ENCODE measurements at places on chromosomes 12 and 14.

GRCh38 chr12:107282628-107283027, 189.3 kb upstream of the CRY1 start:
- no peak for DNase-seq

DNA sequence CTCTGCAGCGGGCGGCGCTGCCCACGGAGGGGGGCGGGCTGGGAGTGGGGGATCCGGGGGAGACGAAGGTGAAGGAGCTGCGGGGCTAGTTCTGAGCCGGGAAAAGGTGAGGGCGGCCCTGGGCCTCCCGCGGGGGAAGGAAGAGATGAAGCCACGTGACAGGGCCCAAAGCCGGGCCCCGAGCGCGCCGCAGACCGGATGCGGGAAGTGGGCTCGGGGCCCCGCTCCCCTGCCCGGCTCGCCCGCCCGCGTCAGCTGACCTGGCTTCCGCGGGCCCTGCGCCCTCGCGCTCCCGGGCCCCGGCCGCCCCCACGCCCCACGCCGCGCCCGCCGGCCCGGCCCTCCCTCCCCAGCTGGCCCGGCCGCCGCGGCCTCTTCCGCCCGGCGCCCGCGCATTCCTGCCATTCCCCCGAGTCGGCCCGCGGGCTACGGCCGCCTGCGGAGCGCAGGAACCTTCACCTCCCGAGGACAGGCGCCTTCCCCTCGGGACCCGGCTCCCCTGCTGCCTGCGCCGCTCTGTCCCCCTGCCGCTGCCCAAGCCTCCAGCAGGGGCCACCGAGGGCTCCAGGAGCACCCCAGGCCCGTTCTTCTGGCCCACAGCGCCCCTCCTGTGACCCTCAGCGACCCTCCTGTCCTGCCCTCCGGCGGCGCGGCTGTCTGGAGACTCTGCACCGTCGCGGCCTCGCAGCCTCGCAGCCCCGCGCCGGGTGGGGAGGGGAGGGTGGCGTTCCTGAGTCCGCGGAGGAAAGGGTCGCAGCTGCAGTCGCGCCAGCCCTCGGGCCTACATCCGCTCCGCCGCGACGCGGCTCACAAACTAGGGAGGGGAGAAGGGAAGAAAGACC, 20.4 kb downstream of the NINJ2 start:
- peak; percentile 41 for DNase-seq

- DNase-seq: no peak
These were observed 1.6 kb downstream of the ACVR1B start for GRCh38 chr12:51953089-51953488.

DNA sequence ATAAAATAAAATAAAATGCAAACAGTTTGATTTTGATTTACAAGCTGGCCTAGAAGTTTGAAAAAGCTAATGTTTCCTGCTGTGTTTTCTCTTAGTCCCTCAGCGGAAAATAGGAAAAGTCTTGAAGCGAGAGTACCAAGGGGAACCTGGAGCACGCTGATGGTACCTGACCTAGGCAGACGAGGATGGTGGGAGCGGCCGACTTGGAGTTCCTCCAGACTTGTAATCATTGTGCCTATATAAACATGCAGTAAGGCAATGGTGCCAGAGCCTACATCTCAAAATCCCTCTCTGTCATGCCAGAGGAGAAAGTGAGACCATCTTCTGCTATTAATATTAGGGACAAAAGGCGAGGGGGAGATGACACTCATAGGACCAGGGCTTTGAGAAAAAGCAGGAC, 371.7 kb downstream of the TMEM132D start:
- DNase-seq: no peak

DNA sequence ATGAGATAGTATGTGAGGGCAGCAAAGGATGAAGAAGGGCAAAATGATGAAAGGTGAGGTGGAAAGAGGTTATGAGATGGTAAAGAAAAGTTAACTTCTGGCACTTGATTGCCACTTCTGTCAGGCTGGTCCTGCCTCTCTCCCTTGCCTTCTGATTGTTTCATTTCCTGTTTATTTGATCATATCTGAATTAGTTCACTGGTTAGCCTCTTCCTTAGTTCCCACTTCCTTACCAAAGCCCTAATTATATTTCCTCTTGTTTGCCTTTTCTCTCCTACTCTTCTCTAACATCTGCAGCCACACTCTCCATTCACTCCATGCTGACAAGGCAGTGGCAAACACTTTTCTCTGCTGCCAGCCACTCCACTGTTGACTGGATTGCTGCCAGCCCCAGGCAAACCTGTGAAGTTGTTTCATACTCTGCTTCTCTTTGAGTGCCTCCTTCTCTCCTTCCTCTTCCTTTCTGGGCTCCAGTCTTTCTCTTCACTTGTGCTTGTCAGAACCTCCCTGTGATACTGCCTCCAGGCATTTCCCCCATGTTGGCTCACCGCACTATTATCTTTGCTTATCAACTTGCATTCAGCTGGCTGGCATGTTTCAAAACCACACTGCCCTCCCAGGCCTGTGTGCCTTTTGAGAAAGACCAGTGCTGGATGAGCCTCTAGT, 8.1 kb downstream of the PNP start:
- no peak for DNase-seq

DNA sequence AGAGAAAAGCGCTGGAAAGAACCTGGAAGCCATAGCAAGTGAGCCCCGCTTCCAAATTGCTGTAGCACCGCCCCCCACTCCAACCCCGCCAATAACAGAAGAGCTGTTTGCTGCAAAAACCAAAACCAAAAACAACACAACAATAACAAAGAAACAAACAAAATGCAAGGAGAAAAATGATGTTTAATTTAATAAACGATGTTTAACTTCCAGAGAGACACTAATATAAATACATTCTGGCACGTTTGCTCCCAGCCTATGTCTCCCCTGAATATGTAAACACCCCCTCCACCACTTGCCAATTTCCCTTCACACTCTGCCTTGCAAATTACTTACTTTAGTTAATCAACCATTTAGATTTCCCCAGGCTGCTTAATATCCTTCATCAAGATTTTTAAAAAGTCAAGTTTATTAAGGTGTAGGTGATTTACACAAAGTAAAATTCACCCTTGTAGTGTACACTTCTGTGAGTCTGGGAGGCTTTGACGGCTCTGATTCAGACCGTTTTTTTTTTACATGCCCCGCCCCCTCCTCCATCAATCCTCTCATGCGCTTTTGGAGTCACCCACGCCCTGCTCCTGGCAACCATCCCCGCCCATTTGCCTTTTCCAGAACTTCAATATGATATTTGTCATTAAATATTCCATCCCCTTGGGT, 482 bp upstream of the IFI27L2 start:
- no peak for DNase-seq

DNA sequence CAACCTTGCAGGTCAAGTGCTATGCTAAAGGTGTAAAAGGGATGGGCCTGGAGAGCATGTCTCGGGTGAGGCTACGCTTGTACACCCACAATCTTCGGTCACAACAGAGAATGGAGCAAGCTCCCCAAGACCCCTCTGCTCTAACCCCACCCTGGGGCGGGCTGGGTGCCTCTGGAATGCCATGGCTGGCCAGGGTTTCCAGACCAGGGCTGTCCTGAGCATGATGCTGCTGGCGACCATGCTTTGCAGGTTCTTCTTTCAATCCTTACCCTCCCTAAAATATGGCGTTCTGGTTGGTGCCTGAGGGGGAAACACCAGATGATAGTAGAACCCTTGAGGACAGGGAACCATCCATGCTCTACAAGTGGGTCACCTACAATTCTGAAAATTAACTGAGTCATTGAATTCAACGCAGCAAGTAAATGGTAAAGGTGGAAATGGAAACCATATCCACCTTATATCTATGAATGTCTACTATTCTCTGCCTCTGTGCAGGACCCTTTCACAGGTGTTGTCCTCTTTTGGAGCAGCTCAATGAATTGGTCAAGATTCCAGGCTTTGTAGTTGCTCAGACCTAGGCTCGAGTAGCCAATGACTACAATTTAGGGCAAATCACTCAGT, 111.6 kb upstream of the EGLN3 start:
- no peak for DNase-seq

DNA sequence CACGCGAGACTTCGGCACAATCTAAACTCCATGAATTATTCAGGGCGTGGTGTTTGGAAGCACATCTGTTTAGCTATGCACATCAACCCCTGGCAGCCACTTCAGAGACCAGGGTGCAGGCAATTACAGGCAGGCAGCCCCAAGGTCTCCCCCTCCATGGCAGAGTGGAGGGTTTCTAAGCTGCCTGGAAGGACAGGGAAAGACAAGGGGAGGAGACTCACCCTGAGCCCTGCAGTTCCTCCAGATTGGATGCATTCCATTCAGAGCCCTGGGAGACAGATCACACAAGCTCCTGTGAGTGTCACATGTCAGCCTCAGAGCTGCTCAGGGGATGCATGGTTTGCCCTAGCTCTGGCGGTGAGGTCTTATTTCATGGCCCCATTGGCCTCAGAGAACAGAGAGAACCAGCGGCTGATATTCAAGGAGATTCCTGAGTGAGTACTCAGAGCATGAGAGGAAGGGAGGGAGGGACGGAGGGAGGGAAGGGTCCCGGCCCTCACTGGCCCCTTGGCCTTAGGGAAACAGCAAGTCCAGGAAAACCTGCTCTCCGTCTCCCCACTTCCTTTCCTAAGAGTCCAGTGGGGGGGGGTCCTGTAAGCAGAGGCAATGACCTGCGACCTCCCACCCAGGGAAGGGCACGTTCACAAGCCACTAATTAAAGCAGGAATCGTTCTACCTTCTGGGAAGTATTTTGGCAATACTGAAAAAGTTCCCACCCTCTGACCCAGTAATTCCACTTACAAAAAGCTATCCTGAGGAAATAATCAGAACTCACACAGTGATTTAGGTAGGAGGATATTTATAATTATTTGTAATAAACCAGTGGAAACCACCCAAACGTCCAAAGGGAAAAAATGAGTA, 55.1 kb downstream of the SSH1 start:
- DNase-seq: no peak

DNA sequence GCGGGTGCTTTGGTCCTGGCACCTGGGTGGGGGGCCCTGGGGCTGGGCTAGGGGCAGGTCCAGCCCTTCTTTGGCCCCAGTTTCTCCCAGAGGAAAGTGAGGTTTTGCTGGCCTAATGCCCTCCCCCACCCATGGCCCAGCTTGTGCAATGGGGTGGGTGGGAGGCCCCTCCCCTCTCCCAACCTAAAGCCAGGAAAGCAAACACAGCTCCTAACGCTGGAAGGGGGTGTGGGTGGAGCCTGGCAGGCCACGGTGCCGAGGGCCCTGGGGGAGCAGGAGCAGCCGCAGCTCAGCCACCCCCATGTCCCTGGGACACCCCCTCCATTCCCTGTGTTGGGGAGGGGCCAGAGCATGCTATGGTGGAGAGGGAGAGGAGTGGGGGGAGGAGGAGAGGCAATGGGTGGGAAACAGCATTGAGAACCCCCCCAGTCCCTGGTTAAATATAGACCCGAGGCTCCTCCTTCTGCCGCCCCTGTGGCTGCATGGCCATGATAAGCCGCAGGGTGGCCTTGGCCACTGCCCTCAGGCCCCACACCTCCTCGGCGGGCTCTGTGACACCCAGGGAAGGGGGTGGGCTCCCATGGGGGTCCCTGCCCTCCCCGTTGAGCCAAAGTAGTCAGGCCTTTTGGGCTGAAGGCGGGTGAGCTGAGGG, 4.7 kb downstream of the EXOC3L4 start:
- DNase-seq: no peak

DNA sequence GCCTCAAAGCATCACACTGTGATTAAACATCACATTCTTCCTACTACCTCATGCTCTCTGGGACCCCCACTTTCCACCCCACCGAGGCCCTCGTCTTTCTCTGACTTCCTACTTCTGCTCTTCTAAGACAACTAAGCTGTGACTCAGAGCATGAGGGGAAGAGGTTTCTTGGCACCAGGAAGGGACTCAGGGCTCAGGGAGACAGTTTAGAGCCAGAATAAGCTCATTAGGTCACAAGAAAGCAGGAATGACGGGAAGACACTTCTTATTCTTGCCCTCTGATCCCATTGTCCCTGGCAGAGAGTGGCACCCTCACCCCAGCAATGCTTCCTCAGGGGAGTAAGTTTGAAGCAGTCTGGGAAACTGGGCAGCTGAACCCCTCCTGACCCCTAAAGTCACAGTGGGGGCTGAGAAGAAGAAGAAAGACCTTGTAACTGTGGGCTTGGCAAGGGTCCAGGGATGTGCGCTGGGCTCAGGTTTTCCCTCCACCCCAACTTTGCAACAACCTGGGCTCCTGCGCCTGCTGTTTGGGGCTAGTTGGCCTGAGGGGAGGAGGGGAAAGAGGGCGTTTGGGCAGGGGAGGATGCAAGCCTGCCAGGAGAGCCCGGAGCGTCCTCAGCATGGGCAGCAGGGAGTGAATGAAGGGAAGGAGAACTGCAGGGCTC, 64.6 kb upstream of the ACTN1 start:
- no peak for DNase-seq

DNA sequence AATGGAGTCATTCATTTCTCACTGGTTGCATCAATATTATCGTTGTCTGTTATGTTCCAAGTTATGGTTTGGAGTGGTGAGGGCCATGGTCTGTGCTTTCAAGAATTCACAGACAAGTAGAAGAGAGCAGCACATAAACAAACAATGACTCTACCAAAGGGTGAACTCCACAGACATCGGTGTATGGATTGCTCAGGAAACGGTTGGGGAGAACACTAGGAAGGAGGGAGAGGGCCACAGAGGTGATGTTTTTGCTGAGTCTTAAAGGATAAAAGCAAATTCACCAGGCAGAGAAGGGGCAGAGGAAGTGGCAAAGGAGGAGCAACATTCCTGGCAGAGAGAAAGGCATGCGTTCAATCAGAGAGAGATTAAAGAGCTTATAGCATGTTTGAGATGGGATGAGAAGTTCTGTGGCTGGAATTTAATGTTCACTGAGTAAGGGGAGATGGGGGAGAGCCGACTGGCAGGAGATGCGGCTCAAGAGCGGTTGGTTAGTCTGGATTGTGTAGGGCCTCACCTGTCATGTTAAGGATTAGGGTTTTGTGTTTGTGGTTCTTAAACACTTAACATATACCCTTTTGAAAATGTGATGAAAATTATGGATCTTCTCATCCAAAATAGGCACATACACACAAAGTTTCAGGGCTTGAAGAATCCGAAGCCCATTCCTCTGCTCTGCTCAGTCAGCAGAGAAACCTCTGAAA, 42.3 kb upstream of the FRMD6 start:
- no peak for DNase-seq

DNA sequence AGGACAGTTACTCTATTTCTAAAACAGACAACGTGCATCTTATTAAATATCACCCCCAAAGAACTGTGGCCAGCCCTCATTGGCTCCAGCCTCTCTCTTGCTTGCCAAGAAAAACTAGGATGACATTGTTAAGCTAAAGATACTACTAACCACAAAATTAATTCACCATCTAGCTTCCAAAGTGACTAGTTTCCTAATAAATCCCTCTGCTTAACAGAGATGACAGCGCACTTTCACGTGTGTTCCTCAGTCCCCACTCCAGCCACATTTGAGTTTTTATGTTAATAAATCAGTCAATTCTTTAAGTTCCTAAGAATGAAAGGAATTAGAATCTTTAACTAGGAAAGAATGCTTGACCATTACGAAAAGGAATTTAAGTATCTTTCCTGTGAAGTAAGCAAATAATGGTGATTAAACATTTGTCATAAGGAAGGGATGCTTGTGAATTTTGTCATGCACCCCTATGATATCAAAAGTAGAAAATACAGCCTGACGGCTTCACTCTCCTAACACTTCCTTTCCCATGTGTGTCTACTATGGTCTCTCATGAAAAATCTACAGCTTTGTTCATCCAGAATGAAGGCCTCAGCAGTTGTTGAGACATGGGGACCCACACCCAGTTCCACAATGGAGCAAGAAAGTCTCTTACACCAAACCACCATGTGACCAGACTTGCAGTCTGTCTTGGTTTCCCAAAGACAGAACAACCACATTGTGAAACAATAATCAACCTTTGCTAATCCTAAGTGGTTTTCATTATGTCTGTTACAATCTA, 8.1 kb downstream of the CORO1C start:
- DNase-seq: no peak

GRCh38 chr12:462936-463705, 3.4 kb downstream of the B4GALNT3 start:
- DNase-seq: no peak

Measured in stimulated activated CD8-positive, alpha-beta memory T cell treated with anti-CD3 and anti-CD28 coated beads, Interleukin-15, amount 100 ng/mL, for 1 hour (primary cell).